ENCODE measurements at places on chromosomes 4 and X.

- DNase-seq = no peak
Measured at GRCh38 chrX:7109838-7110793, 37.4 kb upstream of the STS start.

DNA sequence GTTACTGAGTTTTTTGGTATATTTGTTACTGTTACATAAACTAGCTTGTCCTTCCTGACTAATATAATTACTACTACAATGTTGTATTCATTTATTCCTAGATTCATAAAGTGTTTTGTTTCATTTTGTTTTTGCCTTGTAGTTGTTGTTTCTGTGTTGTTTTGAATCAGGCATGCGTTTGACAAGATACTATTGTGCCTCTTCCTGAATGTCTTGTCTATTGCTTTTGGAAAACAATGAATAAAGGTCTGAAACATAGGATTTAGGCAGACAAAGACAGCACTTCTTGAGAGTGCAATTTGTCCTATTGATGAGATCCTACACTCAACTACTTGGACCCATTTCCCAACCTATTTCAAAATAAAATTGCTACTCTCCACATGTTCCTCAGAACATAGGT lies 630.4 kb upstream of the BOD1L1 start:
- DNase-seq = no peak

DNA sequence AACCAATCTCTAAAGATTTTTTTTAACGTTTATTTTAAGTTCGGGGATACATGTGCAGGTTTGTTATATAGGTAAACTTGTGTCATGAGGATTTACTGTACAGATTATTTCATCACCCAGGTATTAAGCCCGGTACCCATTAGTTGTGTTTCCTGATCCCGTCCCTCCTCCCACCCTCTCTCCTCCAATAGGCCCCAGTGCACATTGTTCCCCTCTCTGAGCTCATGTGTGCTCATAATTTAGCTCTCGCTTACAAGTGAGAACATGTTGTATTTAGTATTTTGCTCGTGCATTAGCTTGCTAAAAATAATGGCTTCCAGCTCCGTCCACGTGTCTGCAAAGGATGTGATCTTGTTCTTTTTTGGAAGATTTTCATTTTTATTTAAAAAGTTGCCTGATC lies 2309.4 kb upstream of the AGA start:
- no peak for DNase-seq

- DNase-seq = no peak
Measured at GRCh38 chr4:6475492-6476020, 3.1 kb upstream of the PPP2R2C start.

DNA sequence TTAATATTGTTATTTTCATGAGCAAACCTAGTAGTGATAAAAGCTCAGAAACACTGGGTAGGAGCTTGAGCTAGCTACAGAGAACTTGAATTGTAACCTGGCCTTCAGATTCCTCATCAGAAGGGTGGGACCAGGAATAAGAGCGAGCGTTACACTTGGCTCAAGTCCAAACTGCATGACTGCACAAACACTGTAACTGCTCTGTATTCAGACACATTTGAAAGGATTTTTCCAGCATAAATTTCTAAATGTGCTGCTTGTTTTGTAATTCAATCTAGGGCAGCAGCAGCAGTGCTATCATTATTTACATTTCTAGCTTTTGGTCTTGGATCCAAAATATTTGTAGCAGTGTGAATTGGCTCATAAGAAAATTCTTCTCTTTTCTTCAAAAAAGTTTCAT lies 133.0 kb upstream of the TMLHE start:
- DNase-seq = no peak
